ENCODE measurements at places on chromosomes 16 and 17.

DNA sequence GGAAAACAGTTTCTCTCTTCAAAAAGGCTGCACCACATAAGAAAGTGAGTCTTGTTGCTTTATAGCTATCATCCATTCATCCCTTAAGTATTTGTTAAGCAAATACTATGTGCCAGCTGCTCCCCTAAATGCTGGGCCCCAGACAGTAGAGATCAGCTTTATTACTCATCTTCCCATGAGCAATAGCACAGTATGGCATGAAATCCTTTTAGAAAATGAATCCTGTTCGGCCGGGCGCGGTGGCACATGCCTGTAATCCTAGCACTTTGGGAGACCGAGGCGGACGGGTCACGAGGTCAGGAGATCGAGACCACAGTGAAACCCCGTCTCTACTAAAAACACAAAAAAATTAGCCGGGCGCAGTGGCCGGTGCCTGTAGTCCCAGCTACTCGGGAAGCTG lies 99.5 kb downstream of the MYO1D start:
- DNase-seq: no peak

- no peak for DNase-seq
Observed at GRCh38 chr17:80287806-80288567, 27.3 kb downstream of the RNF213 start.

- DNase-seq: no peak
Observed at GRCh38 chr16:71854369-71854948, 8.7 kb downstream of the ATXN1L start.

DNA sequence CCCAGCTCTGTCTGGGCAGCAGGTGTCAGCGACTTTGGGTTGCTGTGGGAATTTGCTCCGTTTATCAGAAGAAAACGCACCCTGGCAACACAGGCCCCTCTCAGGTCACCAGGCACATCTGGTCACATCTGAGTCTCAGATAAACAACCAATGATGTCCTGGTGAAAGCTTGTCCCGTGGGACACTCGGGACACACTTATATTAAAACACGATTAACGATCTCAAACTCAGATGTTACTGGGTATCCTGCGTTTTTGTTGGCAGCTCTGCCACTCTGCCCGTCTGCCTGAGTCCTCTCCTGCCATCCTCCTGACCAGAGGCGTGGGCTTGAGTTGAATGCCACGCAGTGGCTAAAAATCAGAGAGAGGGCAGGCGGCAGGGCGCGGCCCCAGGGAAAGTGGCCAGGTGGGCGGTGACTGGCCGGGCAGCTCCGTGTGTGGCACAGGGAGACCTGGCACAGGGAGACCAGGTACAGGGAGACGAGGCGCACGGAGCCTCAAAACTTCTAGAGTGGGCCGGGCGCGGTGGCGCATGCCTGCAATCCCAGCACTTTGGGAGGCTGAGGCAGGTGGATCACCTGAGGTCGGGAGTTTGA lies 2.1 kb downstream of the SECTM1 start:
- no peak for DNase-seq

- no peak for DNase-seq
Observed at GRCh38 chr17:78568494-78569115, 8.6 kb downstream of the DNAH17 start.

GRCh38 chr17:72714357-72714966 lies 378.0 kb downstream of the SLC39A11 start:
- no peak for DNase-seq

DNA sequence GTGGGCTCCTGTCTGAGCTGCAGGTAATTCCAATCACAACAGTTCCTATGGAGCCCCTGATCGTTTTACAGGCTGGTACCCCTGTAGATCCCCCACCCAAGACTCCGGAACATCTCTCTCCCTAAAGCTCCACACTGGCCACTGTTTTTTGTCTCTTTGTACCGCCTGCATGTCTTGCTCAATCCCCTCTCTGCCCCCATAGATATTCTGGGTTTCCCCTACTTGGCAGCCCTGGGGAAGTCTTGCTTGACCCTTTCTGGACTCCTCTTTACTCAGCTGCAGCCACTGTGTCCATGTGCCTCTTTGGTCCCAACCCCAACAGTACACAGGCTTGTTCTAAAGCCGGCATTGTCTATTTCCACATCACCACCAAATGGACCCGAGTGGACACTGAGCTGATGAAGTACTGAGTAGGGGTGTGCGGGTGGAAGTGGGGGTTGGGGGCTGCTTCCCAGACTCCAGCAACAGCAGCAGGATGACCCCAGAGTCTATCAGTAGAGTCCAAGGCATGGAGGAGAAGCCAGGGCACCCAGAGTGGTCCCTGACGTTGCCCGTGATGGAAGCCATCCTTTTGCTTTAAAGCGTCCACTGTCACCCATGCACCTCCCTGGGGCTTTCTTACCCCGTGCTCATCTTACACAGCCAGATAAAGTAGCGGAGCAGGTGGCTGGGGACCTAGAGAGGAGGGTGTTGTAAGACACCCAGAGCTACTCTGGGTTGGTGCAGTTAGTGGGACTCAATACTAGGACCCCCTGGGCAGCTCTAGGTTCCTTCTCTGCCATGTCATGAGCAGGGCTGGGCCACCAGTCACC lies 6.4 kb downstream of the CD300LB start:
- DNase-seq: no peak

DNA sequence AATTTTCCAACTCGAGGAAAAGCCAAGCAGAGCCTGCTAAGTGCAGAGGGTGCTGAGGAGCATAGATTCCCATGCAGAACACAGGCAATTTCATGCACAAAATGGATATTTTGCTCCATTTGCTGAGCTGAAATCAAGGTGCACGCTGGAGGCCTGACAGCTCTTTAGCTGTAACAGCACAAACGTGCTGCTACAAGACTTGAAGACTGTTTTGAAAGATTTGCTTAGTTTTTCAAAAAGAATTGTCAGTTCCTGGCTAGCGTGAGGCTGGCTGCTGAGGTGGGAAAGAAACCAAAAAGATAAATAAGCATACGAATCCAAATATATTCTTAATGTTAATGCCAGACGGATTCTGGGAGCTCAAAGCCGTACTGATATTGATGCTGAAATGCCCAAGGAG lies 309.0 kb upstream of the MAF start:
- no peak for DNase-seq

DNA sequence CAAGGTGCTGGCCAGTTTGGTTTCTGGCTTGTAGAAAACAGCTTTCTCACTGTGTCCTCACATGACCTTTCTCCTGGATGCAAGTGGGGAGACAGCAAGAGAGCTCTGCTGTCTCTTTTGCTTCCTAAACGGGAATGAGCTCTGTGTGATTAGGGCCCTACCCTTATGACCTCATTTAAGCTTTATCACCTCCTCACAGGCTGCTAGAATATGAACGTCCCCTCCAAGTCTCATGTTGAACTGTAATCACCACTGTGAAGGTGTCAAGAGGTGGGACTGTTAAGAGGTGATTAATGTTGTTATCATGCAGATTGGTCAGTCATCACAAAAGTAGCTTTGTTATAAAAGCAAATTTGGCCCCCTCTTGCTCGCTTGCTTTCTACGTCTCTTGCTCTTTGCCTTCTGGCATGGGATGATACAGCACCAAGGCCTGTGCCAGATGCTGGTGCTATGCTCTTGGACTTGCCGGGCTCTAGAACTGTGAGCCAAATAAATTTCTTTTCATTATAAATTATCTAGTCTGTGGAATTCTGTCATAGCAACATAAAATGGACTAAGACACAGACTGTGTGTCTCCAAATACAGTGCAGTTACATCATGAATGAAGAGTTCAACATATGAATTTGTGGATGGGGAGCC lies 14.8 kb upstream of the POLR3E start:
- no peak for DNase-seq

- no peak for DNase-seq
Observed at GRCh38 chr16:17437127-17437720, 33.5 kb downstream of the XYLT1 start.

- no peak for DNase-seq
Observed at GRCh38 chr16:61289141-61289540, 747.1 kb downstream of the CDH8 start.

DNA sequence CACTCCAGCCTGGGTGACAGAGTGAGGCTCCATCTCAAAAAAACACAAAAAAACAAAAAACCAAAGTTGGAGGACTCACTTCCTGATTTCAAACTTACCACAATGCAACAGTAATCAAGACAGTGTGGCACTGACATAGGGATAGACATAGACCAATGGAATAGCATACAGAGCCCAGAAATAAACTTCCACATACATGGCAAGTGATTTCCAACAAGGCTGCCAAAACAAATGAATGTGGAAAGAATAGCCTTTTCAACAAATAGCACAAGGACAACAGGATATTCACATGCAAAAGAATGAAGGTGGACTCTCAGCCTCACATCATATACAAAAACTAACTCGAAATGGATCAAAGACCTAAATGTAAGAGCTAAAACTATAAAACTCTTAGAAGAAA lies 36.8 kb upstream of the RASD1 start:
- DNase-seq: no peak

DNA sequence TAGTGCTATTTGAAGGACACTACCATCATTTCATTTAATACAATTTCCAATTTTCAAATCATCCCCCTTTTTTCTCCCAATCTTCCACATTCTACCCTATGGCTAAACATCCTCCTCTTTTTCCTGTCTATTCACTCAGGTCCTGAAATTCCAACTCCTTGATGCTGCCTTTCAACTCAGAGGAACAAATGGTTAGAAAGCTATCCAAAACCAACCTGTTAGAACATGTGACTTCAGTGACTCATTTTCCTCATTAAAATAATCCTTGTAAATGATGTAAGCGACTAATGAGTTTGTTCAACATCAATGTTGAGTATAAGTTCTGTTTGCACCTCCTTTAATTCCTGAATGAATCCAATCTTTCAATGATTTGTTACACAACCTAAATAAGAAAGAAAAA lies 5.5 kb downstream of the PSMD12 start:
- no peak for DNase-seq

DNA sequence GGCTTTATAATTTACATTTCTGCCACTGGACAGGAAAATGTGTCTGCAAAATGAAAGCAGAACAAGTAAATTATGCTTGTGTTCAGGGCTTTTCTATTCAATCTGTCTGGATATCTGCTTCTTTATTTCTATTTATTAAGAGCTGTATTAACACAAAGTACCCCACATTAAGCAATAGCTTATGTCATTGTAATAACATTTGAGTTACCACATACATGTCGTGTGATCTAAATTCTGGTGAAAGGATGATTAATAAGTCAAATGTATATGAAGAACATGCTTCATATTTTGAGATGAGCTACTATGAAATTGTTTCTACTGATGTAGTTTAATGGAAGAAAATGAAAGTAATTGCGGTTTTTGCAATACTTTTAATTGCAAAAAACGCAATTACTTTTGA lies 238.2 kb downstream of the KCNJ2 start:
- DNase-seq: no peak

DNA sequence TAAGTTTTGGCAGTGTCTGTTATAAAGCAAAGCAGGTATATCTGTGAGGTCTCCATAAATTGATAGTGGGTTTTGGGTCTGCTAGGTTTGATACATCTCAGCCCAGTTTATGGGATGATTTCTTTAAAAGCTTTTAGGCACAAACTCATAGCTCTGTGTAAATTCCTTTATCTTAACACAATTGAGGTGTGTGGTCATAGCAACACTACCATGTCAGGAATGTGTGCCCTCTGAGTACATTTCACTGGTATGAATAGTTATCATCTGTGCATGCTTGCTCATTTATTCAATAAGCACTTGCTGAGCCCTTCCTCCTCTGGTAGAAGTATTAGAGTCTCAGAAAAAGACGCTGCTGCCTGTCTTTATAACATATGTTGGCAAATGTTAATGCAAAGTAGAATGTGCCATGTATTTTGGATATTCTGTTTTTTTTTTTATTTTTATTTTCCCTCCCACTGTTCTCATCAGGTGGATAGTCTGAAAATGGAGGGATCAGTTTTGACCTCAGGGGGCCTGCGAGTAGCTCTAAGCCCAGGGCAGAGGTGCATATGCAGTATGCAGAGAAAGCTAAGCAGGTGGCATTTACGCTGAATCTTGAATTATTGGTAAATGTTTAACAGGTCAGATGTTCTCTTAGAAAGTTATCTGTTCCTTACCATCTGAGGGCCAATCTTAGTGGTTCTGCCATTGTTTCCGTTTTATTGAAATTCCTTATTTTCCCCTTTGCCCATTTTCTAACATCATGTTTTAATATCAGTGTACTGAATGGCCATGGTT lies 90.7 kb downstream of the WNT3 start:
- DNase-seq: no peak

- no peak for DNase-seq
Observed at GRCh38 chr17:79947351-79948031, 88.2 kb downstream of the TBC1D16 start.

DNA sequence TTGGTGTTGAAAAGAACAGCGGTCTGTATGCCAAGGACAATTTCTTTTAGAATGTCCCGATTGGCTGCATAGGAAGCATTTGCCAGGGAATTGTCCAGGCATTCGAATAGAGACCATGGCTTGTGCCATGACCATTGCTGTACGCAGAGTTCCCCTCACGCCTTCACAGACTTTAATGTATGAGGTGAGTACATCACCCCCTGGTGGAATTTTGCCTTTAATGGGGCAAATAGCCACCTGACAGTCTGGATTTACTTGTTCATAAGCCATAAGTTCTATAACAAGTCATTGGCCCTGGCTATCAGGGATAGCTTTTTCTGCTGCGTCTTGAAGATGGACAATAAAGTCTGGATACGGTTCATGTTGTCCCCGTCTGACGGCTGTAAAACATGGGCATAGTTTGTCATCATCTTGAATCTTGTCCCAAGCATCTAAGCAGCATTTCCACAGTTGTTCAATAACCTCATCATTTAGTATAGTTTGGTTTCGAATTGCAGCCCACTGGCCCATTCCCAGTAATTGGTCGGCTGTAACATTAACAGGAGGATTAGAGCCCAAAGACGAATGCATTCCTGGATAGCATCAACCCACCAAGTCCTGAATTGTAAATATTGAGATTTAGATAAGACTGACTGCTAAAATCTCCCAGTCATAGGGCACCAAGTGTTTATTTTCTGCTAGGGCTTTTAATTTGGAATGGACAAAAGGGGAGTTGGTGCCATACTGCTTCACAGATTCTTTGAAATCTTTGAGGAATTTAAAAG lies 67.7 kb upstream of the ARL4D start:
- no peak for DNase-seq

DNA sequence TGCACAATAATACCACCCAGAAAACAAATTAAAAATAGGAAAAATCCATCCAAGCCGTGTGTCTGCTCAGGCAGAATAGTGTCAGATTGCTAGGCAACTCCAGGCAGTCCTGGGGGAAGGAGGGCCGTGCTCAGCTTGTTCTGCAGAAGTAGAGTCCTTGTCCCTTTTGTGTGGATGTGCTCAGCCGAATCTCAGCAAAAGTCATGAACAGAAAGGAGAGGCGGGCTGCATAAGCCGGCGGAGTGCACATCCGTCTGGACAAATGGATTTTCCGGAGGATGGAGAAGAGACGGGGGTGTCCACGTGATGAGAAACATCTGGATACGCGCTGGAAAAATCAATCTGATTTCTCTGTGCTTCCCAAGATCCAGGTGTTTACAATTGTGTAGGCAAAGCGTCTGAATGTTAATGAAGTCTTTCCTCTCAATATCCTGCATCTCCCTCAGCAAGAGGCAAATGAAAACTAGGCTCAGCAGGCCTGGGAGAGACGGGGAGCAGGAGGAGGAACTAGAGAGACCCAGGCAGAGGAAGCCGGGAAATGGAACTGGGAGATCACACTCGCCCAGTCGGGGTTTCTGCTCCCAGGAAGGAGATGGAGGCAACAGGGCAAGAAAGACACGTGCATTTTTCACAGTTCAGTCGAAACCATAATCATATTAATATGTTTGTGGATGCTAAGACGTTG lies 7.7 kb upstream of the RBFOX3 start:
- DNase-seq: no peak

Data from stimulated activated CD4-positive, alpha-beta T cell treated with anti-CD3 and anti-CD28 coated beads, Interleukin-15, amount 100 ng/mL, for 1 hour (primary cell).